ENCODE measurements at places on chromosomes 12 and 14.

- no peak for DNase-seq
These were observed 45.3 kb upstream of the PLBD1 start for GRCh38 chr12:14612898-14613445.

DNA sequence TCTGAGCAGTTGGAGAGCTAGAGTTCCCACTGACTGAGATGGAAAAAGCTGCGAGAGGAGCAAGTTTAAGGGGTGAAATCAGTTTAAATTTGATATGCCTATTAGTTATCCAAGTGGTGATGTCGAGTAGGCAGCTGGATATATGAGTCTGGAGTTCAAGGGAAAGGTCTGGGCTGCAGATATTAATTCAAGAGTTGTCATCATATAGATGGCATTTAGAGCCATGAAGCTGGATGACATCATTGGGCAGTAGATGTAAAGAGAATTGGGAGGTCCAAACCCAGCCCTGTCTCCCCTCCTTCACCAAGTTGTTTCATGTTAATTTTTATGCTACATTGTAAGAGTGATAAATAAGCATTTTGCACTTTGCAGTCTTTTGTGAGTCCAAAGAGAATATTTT lies 898.1 kb downstream of the GALC start:
- DNase-seq, result no peak

DNA sequence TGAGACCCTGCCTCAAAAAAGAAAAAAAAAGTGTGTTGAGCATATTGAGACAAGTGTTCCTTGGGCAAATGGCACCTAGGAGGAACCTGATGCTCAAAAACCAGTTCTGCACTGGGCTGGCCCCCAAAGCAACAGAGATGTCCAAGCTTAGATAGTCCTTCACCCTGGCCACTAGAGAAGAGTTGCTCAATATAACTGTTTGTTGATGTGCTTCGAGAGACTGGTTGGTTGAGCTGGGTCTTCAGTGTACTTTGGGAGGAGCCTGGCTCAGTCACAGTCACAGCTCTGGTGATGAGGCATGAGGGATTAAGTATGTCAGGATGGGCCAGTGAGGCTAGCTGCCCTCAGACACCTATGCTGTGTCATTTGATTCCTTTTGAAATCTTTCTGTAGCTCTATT lies 38.0 kb downstream of the SLC2A14 start:
- DNase-seq, result no peak

GRCh38 chr12:13258197-13258596 lies 61.7 kb downstream of the EMP1 start:
- DNase-seq, result no peak

DNA sequence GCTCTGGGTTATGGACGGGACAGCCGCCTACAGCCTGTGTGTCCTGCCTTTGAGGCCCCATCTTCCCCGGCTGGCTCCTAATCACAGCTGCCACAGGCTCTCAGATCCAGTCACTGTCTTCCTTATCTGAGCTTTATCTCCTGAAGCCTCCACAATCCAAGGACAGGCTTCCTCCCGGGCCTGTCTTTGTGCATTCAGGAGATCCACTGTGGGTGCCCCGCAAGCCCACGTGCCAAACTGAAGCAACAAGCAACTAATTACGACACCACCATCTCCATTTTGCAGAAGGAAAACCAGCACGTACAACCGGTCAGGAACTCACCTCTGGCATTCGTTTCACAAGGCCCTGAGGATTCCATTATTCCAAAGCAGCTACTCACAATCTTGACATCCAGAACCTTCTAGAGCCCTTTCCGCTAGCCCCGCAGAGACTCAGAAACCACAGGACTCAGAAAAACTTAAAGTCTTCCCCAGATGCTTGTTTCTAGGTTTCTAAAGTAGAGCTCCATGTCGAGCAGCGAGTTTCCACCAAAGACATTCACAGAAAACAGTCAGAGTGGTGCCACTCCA lies 14.0 kb downstream of the SYNE3 start:
- DNase-seq, result no peak

- no peak for DNase-seq
These were observed 139.4 kb downstream of the SLC38A4 start for GRCh38 chr12:46686267-46686942.

DNA sequence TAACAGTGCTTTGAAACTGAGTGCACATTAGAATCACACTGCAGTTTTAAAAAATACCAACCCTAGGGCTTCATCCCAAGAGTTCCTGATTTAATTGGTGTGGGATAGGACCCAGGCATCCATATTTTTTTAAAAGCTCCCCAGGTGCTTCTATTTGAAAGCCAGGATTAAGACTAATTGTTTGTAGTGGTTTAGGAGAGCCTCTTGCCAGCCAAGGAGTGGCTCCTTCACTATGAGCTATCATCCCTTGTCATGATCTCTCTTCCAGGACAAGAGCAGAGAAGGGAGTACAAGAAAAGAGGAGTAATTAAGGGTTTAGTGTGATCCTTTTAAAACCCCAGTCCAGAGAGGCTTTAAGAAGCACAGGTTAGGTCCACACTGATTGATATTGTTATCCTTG lies 178.0 kb downstream of the CAND1 start:
- DNase-seq, result no peak

GRCh38 chr12:45017916-45018315 lies 33.0 kb downstream of the DBX2 start:
- DNase-seq, result no peak

GRCh38 chr12:104351057-104351983 lies 47.8 kb downstream of the EID3 start:
- DNase-seq, result no peak

GRCh38 chr14:89509891-89510290 lies 92.9 kb upstream of the FOXN3 start:
- no peak for DNase-seq

DNA sequence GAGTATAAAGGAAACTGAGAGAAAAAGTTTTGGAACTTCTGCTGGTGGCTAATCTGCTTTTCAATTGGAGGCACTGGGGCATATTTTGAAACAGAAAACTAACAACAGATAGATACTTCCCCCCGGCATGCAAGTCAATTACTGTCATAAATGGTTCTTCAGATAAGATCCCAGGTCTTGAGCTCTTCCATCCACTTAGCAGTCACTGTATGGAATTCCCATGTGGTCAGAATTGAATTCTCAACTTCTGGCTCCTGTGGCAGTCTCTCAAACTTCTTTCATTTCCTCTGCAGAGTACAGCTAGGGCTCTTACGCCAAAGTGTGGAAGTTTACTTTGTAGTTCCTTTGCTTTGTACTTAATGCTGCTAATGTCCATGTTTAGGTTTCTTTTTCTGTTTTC lies 452.2 kb downstream of the IPO8 start:
- DNase-seq, result no peak

- DNase-seq, result no peak
These were observed 90.8 kb downstream of the SLC38A1 start for GRCh38 chr12:46177837-46178608.

- peak; percentile 32 for DNase-seq
These were observed 115.5 kb downstream of the SLC2A13 start for GRCh38 chr12:39990122-39991101.

DNA sequence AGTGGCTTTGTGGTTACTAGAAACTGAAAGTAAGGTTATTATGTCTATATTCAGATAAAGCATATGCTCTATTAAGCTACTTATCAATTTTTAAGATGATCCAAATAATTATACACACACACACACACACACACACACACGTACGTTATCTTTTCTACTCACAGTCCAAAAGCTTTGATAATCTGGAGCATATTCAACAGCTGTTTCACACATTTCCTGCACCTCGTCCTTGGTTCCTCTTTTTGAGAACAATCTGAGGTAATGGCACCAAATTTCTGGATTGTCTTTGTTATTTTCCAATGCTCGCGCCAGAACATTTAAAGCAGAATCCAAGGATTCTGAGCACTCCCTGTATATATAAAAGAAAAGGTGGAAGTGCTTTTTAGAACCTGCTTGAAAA lies 37.5 kb downstream of the ZFC3H1 start:
- DNase-seq, result no peak

- no peak for DNase-seq
These were observed 32.3 kb upstream of the PTCSC3 start for GRCh38 chr14:36208690-36209278.

GRCh38 chr14:50045039-50045711 lies 71.2 kb downstream of the VCPKMT start:
- peak; percentile 67 for DNase-seq

DNA sequence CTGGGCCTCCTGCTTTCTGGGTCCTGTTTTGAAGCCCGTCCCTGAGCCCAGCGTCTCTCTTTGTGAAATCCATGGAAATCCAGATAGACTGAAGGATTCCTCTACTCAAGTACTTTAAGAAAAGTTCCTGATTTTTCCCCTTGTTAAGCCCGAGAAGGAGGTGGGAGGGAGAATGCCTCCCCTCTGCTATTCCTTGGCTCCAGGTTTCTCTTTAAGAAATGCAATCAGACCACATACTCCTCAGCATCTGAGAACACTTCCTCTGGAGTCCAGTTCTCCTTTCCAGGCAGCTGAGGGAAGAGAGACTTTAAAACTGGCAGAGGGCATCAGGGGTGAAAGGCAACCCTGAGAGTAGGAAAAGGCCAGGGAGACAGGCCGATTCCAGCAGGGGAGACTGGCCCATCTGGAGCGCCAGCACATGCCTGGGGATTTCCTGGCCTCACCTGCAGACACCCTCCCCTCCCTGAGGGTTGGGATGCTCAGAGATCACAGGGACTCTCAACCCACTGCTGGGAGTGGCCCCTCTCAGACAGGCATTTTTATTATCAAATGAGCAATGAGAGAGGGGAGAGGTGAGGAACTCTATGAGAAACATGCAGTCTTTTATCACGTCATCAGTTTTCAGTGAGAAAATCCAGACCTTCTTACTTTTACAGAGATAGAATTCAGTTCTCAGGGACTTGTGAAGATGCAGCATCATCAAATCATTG lies 2.0 kb upstream of the EMP1 start:
- DNase-seq, result no peak

DNA sequence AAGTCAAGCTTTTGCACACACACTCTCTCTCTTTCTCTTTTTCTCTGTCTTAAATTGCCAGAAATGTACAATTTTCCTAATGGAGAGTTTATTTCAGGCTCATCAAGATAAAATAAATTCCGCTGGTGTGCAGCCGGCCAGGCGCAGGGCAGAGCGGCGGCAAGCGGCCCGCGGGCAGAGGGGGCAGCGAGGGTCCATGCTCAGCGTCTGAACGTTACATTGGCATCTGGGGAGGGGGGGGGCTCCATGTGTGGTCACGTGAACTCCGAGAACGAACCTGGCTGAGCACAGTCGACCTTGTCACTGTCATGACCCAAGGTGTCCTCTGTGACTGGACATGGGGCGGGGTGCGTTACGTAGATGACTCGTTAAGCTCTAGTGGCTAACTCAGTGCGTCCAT lies 23.8 kb upstream of the FZD10 start:
- DNase-seq, result no peak

DNA sequence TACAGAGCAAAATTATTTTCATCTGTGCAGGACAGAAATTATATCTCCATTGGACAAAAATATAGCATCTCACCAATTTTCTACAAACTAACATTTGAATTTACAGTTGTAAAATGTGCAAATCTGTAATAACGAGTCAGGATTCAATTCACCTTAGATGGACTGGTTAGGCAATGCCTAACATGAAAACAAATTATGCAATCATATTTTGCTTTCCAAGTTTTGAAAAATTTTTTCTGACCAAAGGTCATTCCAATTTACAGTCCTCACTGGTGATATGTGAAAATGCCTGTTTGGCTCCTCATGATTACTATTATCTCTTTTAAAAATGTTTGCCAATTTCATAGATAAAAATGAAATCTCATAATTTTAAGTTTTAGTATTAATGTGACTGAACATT lies 6.5 kb upstream of the CPM start:
- no peak for DNase-seq

GRCh38 chr12:47396902-47397663 lies 308.7 kb downstream of the RPAP3 start:
- DNase-seq, result no peak

- DNase-seq, result no peak
These were observed 3.3 kb upstream of the NT5DC3 start for GRCh38 chr12:103844305-103844704.

DNA sequence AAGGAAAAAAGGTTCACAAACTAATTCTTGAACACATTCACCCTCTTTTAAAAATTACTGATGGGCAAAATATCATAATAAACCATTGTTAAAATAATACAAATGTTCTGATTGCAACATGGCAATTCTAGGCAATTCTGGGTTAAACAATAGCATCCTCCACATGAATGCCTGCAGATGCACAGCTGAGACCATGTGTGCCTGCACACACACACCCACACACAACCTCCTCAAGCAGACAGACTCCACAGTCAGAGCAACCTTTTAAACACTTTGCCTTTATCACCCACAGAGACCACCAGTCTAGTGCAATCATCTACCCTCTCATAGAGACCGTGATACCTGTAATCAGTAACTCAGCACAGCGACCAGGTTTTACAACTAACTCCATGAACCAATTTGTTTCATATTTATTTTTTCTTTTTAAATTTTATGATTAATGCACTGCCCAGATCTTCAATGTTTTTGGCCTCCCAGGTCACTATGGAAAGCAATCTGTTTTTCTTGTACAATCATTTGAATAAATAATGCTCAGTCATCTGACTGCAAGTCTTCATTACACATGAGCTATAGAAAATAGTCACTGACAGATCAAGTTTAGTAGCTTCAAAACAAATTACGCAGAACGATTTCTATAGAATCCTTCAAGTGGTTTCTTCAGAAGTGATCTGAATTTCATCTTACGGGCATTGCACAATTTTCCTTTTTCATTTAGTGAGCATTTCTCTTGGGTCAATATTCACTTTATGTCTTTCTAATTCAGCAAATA lies 105.8 kb downstream of the PRKD1 start:
- no peak for DNase-seq

DNA sequence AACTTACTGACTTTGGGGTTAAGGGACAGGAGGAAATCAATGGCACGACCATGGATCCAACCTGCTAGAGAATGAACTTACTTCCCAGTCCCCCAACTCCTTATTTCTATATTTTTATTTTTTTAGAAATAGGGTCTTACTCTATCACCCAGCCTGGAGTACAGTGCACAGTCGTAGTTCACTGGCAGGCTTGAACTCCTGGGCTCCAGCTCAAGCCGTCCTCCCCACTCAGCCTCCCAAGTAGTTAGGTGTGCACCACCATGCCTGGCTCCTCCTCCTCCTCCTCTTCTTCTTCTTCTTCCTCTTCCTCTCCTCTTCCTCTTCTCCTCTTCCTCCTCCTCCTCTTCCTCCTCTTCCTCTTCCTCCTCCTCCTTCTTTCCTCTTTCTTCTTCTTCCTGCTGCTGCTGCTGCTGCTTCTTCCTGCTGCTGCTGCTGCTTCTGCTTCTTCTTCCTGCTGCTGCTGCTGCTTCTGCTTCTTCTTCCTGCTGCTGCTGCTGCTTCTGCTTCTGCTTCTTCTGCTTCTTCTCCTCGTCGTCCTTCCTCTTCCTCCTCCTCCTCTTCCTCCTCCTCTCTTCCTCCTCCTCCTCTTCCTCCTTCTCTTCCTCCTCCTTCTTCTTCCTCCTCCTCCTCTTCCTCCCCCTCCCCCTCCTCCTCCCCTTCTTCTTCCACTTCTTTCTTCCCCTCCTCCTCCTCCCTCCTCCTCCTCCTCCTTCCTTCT lies 390.1 kb upstream of the RGS6 start:
- no peak for DNase-seq

GRCh38 chr12:100554608-100555077 lies 18.8 kb upstream of the GAS2L3 start:
- no peak for DNase-seq

GRCh38 chr14:90782892-90783291 lies 33.3 kb downstream of the TTC7B start:
- DNase-seq, result no peak

GRCh38 chr14:59755409-59756135 lies 115.0 kb downstream of the RTN1 start:
- DNase-seq, result no peak

GRCh38 chr14:68278576-68279436 lies 459.2 kb downstream of the RAD51B start:
- no peak for DNase-seq

- DNase-seq, result no peak
These were observed 3.1 kb downstream of the GPD1 start for GRCh38 chr12:50106907-50107306.

Measured in activated T-cell treated with anti-CD3 and anti-CD28 coated beads for 24 hours (primary cell).